ENCODE measurements at places on chromosomes 1 and 21. TPM values are rescaled to one million over a fixed set of nuclear protein-coding genes. Genes with fewer than 3 reads are reported as not detected.

DNA sequence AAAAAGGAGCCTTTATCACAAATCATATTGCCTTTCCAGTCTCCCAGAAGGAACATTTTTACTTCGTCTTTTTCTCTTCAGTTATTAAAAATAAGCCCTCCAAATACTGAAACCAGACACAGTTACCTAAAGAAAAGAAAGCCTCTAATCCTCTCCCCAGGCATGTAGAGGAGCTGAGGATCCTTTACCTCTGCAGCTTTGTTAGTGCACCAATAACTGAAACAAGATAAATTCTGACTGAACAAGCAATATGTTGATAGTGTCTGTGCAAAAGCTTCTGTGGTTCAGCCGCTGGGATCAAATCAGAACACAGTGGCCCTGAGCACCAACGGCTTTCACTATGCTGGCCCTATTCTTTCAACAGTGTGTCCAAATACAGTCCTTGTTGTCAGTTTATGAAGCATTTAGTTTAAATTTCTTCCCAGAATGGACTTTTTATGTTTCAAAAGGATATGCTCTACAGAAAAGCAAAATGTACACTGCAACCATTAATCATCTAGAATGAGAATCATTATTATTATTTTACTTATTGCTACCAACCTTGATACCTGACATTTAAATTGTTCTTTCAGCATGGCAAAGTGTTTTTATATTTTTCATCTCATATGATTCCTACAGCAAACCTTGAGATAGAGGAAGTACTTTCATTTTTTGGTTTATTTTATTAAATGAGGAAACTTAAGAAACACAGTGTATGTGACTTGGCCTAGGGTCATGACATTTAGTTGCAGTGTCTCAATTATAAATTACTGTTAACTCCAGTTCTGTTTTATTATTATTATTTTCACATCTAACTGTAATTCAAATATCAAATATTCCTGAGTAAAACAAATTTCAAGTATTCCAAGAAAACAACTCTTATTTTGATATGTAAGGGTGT is 217.9 kb downstream of the NEGR1 start:
- no peak for DNase-seq

DNA sequence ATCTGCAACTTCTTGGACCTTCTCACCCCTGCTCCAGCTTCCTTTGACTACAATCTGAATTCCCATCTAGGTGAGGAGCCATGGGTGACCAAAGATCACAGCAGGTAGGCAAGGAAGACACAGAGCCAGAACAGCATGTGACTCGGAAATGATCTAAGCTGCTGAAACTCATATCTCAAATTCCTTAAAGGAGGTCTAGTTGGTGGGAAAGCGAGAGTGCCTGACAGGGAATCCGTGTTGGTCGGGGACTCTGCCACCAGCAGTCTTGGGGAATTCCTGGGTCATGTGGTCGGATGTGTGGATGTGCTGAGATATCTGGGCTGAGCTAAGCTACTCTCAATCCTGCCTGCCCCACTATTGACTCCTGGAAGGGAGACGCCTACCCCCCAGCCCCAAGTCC is 3.2 kb upstream of the NUAK2 start:
- no peak for DNase-seq

DNA sequence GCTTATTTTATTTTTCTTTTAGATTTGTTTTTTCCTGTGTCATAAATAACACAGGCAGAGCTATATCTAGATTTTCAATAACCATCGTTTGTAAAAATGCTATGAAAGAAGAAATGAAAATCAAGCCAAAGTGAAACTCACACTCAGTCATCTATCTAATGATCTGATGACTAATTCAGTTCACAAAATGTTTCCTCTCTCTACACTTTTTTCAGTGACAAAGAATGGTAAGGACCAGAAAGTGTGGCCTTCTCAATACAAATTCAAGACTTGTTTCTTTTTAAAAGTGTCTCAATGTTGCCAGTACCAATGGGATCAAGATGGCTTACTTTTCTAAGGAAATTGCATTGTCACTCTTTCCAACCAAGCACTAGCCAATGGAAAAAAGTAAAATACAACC is 282.8 kb upstream of the PKN2 start:
- no peak for DNase-seq

- DNase-seq, result no peak
These were observed 9.8 kb downstream of the SH3GLB1 start for GRCh38 chr1:86714159-86714558.

DNA sequence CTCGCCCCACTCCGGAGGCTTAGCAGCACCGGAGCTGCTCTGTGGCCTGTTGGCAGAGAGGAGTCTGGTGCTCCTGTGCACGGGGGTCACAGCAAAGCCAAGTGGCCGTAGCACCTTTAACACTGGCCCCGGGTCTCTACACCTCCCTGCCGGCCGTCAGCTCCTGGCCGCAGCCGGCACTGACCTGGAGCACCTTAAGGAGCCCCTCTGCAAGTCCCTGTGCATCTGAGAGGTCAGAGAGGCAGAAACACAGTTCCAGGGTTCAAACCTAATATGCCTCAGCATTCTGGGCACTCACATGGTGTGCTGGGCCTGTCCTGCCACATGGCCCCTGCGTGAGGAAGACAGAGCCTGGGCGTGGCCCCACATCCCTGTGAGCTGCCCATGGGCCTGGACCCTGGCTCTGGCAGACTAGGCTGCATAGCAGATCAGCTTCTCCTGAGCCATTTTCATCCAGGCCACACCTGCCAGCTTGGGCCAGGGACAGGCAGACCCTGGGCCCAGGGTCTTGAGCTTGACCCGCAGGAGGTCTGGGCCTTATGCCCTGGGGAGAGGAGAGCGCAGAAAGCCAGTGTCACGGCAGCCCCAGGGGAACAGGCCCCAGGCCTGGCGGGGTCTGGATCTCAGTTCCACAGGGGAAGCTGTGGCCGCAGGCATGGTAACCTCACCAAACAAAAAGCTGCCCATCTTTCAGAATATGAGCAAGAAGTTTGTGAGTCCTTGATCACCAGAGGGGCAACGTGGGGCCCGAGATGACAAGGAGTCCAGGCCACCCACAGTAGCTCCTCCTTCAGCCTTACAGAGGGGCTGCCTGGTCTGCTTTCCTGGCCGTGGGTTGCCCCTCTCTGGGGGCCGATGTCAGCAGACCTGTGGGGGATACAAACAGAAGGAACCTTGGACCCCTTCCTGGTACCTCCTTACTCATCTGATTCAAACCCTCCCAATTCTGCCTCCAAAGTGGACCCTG is 146.0 kb upstream of the COL6A1 start:
- no peak for DNase-seq

- no peak for DNase-seq
These were observed 222.4 kb upstream of the ESRRG start for GRCh38 chr1:216945538-216946080.

GRCh38 chr1:177328251-177328650 is 157.5 kb downstream of the BRINP2 start:
- DNase-seq, result no peak

DNA sequence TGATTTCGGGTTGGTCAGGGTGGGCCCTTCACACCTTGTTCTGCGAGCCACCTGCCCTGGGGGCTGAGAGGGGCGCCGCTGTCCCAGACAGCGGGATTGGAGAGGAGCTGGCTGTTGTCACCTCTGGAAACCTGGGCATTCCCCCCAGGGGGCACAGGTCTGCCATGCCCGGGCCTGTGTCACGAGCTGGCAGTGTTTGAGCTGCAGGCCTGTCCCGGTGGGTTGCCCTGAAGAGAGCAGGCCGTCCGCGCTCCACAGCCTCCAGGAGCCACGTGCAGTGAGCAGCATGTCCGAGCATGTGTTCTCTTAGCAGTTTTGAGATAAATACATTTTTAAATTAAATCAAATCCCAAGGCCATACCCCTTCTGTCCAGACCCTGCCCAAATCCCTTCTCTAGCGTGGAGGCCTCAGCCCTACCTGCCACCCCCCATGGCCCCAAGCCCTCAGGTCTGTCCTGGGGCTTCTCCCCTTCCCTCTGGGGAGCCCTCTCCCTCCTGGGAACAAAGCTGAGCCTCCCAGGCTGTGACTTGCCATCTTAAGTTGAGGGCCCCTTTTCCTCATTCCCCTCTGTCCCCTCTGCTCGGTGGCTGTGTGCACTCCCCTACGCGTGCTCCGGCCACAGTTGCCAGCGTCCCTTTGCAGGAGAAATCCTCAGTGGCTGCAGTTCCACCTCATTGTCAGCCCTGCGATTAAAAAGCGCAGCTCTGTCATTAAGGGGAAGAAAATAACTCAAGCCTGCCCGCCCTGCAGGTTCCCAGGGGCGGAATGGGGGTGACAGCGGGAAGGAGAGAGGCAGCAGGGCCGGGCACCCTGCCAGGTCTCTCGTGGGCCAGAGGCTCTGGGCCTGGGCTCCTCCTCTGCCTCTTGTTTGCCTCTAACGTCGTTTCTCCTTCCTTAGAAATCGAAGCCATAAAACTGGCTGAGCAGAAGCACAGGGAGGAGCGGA is 26.6 kb downstream of the SLX9 start:
- DNase-seq, result peak; percentile 71

DNA sequence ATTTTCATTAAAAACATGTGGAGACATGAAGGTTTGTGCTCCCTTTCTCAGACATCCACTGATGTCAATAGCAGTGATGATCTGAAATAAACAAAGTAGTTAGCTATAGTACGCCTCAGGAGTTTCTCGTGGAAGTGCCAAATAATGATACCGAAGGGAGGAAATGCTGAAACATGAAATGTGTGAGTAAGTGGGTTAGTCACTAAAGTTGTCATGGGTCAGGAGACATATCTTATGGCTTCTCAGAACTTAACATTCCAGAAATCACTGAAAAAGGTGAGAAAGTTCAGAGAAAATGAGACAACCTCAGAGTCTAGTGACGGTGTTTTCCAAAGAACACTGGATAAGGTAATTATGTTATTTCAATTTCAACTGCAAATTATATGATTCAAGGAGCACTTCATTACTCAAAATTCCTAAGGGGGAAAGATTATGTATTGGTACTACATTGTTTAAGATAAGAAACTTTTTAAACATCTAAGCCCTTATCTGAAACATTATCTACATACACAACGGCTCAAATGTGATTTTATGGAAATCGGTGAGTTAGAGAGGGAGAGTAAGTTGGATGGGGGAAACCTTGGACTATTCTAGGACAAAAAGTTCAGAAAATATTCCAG is 20.6 kb downstream of the NIBAN1 start:
- DNase-seq, result no peak

GRCh38 chr1:61084491-61085031 is 2.2 kb downstream of the NFIA start:
- DNase-seq, result no peak

GRCh38 chr1:17196496-17197185 is 8.3 kb upstream of the PADI1 start:
- DNase-seq, result no peak

GRCh38 chr1:111702504-111703050 is 36.6 kb downstream of the INKA2 start:
- DNase-seq, result no peak

- DNase-seq, result no peak
These were observed 152.0 kb upstream of the HMCN1 start for GRCh38 chr1:185581961-185582725.

- DNase-seq, result no peak
These were observed 14.2 kb upstream of the KCNE1 start for GRCh38 chr21:34526241-34526617.

The CRYBG2 gene
- total RNA-seq, result 2.1 TPM

The CD1E gene
- 2.6 TPM for total RNA-seq

The LCE2C gene
- total RNA-seq, result not detected

The FCRL2 gene
- 1.3 TPM for total RNA-seq

The CSF1 gene
- total RNA-seq, result 64.3 TPM

The MRPL24 gene
- total RNA-seq, result 43.7 TPM

The RIPPLY3 gene
- total RNA-seq, result 0.44 TPM

The HSPB7 gene
- 4.9 TPM for total RNA-seq

The NCMAP gene
- 9.2 TPM for total RNA-seq

The CYP4B1 gene
- total RNA-seq, result 210 TPM

The PIGV gene
- 20.3 TPM for total RNA-seq

The DMBX1 gene
- not detected for total RNA-seq

The PODN gene
- total RNA-seq, result 64.0 TPM

The OSBPL9 gene
- 65.4 TPM for total RNA-seq

The MARK1 gene
- 2.4 TPM for total RNA-seq
